Spleen (tissue), 13 donors: ENCODE measurements at places on chromosomes 12 and 14.

- no peak for DNase-seq
Measured at GRCh38 chr14:76432827-76433752, 57.2 kb downstream of the ESRRB start.

- no peak for DNase-seq
Measured at GRCh38 chr12:95460896-95461295, 13.1 kb upstream of the METAP2 start.

- DNase-seq, result no peak
Measured at GRCh38 chr14:94774344-94775090, 4.6 kb upstream of the GSC start.

- DNase-seq, result peak; percentile 94
Measured at GRCh38 chr12:94100990-94101737, 47.2 kb upstream of the PLXNC1 start.

- DNase-seq, result no peak
Measured at GRCh38 chr14:66088656-66089055, 397.5 kb upstream of the CCDC196 start.

GRCh38 chr12:87020071-87020470, 763.9 kb upstream of the MGAT4C start:
- no peak for DNase-seq

DNA sequence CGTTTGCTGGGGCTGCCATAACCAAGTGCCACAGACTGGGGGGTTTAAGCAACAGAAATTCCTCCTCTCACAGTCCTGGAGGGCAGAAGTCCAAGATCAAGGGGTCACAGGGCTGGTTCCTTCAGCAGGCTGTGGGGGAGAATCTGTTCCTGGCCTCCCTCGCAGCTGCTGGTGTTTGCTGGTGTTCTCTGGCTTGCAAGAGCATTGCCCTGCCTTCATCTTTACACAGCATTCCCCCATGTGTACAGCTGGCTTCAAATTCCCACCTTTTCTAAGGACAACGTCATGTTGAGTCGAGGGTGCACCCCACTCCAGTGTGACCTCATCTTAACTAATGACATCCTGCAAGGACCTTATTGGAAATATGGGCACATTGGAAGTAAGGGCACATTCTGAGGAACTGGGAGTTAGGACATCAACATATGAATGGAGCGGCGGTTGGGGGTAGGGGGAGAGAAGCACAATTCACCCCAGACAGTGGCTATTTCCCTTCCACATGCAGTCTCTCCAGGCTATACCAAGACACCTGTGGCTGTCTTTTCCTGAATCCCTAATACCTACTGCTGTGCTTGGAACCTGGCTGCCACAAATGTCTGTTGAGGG, 123.6 kb downstream of the FOXN3 start:
- no peak for DNase-seq

DNA sequence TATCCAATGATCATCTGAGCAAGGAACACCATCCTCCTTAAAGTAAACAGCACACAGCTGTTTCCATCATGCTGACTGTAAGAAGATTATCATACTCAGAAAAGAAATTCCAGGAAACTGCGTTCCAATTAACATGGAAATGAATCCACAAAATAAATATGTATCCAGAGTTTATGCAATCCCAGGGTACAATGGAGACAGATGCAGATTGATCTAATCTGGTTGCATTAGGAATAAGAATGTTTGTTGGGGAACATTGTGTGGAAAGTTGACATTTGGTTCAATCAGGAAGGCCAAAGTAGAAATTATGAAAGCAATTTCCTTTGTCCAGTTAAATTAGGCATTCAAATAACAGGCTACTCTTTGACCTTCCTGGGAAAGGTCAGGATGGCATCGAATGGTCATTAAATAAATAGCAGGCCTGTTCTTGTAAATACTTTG, 236.9 kb upstream of the AMIGO2 start:
- no peak for DNase-seq

- DNase-seq, result no peak
Measured at GRCh38 chr12:2930865-2931264, 28.3 kb upstream of the TEAD4 start.

DNA sequence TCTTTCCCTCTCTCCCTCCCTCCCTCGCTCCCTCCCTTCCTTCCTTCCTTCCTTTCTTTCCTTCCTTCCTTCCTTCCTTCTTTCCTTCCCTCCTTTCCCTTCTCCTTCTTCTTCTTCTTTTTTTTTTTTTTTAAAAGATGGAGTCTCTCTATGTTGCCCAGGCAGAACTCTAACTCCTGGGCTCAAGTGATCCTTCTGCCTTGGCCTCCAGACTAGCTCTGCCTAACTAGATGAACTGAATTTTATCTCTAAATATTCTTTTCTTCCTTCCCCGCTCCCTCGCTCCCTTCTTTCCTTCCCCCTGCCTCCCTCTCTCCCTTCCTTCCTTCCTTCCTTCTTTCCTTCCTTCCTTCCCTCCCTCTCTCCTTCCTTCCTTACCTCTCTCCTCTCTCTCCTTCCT, 170.5 kb upstream of the LHX5 start:
- no peak for DNase-seq

GRCh38 chr14:98028162-98028561, 1231.0 kb downstream of the VRK1 start:
- no peak for DNase-seq

DNA sequence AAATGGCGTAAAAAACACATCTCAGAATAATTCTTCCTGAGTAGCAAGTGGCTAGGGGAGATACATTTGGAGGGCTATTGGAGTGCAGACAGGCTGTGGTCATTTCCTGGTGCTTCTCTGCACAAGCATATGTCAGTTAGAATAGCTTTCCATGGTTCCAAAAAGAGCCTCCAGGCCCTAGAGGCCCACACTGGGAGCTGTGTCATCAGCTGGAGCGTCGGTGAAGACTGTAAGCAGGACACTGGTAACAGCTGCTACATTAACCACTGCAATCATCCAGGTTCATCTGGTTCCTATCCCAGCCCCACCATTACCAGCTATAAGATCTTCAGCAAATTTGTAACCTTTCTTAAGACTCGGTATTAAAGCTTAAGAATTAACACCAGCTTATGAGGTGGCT, 31.7 kb upstream of the APPL2 start:
- DNase-seq, result no peak

- no peak for DNase-seq
Measured at GRCh38 chr14:97379091-97379531, 581.9 kb downstream of the VRK1 start.

- DNase-seq, result peak; percentile 55
Measured at GRCh38 chr12:47982770-47983169, 19.4 kb downstream of the TMEM106C start.

- DNase-seq, result peak; percentile 31
Measured at GRCh38 chr14:96202441-96203094, 2.1 kb upstream of the BDKRB2 start.

DNA sequence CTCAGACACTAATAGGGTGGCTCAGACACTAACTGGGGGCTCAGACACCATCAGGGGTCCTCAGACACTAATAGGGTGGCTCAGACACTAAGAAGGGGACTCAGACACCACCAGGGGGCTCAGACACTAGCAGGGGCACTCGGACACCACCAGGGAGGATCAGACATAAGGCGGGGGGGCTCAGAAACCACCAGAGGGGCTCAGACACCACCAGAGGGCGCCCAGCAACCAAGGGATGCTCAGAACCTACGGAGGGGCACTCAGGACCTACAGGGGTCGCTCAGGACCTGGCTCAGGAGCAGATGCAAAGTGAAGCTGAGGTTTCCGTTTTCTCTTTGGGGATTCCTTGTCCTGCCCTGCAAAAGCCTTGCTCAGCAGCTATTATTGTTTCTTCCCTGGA, 448.5 kb downstream of the TMEM121 start:
- no peak for DNase-seq

DNA sequence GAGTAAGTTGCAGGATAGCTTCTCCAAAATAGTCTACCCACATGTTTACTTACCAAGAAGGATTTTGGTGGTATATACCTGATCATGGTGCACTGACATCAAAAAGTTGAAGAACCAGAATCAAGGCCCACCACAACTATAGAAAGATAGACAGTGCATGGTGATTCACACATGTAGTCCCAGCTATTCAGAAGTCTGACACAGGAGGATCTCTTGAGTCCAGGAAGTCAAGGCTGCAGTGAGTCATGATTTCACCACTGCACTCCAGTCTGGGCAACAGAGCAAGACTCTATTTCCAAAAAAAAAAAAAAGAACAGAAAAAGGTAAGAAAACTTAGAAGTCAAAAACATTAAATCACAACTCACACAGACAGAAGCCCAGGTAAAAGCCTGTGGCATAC, 422.2 kb upstream of the FOXG1 start:
- DNase-seq, result no peak

DNA sequence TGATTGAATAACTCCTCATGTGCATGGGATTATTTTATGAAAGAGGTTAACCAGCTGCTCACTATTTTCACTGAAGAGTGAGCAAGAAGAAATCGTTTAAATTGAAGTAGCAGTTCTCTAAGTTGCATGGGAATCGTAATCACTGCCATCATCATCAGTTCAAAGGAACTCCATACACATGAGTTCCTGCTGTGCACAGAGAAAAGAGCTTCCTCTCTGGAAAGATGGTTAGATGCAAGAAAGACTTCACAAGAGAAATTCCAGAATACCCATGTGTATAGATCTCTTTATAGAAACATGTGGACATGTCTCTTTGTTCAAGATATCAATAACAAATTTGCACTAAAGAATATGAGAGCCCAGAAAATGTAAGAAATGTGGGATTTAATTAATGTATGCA, 291.3 kb downstream of the PDZRN4 start:
- no peak for DNase-seq

- no peak for DNase-seq
Measured at GRCh38 chr12:24728366-24728765, 220.5 kb downstream of the BCAT1 start.

GRCh38 chr14:57816568-57817284, 49.2 kb downstream of the SLC35F4 start:
- no peak for DNase-seq

DNA sequence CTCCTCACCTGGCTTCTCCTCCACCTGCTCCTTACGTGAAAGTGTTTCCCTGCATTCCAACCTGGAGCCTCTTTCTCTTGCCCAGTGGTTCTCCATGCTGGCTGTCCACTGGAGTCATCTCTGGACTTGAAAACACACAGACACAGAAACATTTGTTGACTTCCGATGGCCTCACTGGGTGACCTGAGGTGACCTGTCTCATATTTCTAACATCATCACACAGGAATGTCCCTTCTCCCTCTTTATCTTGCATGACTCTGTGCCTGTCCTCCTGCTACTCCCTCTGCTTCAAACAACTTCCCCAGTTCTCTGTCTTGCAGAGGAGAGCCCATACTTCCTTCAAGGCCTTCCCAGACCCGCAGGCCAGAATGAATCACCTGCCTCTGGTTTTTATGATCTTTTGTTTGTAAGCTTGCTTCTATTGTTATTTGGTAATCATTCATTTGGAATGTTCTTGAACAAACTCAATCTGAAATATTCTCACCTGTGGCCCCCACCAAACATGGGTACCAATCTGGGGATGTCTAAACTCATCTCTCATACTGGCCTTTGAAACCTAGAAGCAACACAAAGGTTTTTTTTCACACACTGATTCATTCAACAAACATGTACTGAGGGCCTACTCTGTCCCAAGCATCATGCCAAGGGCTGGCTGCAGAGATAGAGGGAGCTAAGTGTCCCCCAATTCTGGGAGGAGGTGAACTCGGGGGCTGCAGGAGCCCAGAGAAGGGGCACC, 9.7 kb upstream of the RIN3 start:
- DNase-seq, result no peak

GRCh38 chr12:70948976-70949336, 28.4 kb upstream of the PTPRR start:
- no peak for DNase-seq

DNA sequence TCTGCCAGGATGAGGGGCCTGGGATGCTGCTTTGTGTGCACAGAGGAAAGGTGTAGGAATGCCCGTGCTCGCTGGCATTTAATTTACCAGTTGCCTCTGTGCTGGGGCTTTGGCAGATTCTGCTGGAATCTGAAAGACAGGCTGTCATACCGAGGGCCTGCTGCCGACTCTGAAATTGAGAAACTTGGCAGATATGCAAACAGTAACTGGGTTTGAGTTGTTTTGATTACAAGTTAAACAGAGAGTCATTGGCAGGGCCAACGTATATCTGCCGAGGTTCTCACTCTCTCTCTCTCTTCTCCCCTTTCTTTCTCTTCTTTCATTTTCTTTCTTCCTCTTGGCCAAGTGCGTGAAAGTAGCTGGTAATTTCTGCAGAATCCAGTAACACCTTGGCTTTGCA, 618.7 kb downstream of the VRK1 start:
- DNase-seq, result no peak

DNA sequence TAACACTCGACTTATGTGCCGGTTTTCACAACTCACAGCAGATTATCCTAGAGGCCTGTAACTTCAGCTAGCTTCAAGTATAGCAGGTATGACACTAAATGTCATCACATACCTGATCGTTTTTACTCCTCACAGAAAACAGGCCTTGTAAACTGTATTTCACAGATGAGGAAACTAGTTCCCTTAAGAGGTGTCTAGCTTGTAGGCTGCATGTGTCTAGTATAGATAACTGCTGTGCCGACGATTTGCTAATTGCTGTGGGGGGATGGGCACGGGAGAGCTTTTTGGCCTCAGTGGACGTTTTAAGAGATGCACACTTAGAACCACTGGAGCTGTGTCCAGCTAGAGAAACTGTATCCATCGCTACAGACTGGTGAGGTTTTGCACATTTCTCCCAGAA, 78.8 kb downstream of the PAPOLA start:
- no peak for DNase-seq

DNA sequence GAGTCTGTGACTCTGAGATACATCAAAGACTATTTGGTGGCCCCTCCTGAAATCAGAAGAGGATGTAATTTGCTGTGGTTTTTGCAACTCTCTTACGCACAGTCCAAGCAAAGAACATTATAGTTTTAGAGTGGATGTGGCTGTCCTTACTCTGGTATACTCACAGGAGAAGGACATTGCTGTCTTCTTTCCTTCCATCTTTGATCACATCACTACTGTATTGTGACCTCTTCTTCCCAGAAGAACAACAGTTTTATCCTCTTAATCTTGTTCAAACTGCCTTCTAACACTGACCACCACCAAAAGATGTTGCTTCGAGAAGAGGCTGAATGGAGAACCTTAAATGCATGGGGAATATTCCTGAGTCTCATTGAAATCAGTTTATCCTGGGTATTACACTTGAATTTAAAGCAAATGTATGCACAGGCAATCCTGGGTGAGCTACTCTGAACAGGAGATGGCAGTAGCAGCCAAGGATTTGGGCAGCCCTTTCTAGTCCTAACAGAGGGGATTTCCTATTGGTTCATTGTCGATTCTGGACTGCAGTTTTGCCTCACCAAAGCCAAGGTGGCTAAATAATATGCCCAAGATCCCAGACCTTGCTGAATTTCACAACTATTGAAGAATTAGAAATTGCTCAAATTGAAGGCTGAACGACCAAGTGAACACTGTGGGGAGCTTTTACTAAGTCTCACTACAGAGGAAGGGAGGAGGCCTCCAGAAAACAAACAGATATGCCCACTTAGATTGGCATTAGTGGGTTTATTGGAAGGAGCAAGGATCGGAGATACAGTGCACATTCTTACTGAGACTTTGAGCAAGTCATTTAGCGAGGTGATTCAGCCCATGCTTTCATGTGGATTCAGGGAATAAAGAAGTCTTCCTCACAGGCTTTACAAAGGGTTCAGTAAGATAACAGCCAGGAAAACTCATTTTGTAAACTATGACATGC, 282.8 kb downstream of the PAWR start:
- no peak for DNase-seq

- DNase-seq, result no peak
Measured at GRCh38 chr12:48084066-48084465, 21.8 kb downstream of the SENP1 start.
